Effector memory CD4-positive, alpha-beta T cell (primary cell): ENCODE measurements at places on chromosomes 4 and X.

DNA sequence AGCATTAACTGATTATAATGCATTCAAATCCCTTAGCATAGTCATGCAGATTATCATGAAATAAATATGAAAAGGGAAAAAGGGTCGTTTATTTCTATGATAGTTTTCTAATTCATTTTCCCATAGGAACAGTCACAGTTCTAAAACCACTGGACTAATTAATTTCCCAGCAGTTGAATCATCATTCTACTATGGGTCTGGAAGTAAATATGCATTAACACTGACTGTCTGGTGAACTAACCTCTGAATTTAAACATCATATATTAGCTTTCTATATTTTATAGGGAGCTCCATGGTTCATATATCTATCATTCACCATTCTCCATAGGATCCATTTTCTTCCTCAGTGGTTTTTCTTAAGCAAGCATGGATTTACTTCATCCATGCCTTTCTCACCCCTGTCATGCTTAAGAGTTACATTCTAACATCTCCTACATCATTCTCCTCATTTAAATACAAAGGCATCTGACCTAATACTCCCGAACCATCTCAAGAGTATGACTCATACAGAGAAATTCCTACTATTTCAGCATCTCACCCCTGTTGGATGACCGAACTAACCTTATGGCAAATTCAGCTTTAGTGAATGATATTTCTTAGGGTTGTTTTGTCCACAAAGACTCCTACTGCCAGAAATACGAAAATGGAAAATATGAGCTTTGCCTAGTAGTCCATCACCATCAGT, 198.7 kb upstream of the ADAMTS3 start:
- no peaks in the 10 kb centered on the region for H3K27me3 ChIP-seq
- no peaks in the 10 kb centered on the region for H3K4me1 ChIP-seq
- no peak for DNase-seq
- H3K36me3 ChIP-seq, result no peaks in the 10 kb centered on the region

GRCh38 chr4:161376275-161376674, 787.5 kb downstream of the FSTL5 start:
- DNase-seq, result no peak
- H3K27ac ChIP-seq, result no peak overlapping the region
- no peak overlapping the region for H3K4me3 ChIP-seq
- no peaks in the 10 kb centered on the region for H3K36me3 ChIP-seq

DNA sequence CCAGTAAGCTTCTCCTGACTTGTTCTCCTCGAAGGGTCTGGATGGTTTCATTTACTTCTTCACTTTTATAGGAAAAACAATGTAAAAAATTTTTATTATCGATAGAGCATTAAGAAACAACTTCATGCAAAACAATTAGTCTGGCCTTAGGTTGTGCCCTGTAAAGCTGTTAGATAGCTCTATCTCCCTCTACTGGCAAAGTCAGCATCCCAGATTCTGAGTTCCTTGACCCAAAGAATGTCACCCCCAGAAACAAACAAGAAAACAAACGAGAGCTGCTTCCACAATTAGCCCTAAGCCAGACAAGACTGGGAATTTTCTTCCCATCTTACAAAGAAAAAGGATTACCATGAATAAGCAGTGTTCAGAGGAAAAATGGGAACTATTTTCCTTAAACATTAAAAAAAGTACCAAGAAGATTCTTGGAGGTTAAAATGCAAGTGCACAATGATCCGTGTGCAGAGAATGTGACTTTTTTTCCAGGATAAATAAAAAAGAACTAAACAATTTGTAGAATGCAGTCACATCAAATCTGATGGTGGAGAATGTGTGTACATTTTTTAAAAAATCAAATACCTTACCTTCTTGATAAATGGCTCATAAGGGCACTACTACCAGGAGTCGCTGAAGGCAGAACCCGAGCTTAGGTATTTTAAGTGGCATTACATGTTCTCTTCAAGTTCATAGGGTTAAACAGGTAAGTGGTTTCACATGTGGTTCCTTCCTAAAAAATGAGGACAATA, 293.2 kb downstream of the FBXO8 start:
- H3K27me3 ChIP-seq, result no peaks in the 10 kb centered on the region
- no peak overlapping the region for H3K27ac ChIP-seq
- no peaks in the 10 kb centered on the region for H3K36me3 ChIP-seq
- DNase-seq, result no peak

DNA sequence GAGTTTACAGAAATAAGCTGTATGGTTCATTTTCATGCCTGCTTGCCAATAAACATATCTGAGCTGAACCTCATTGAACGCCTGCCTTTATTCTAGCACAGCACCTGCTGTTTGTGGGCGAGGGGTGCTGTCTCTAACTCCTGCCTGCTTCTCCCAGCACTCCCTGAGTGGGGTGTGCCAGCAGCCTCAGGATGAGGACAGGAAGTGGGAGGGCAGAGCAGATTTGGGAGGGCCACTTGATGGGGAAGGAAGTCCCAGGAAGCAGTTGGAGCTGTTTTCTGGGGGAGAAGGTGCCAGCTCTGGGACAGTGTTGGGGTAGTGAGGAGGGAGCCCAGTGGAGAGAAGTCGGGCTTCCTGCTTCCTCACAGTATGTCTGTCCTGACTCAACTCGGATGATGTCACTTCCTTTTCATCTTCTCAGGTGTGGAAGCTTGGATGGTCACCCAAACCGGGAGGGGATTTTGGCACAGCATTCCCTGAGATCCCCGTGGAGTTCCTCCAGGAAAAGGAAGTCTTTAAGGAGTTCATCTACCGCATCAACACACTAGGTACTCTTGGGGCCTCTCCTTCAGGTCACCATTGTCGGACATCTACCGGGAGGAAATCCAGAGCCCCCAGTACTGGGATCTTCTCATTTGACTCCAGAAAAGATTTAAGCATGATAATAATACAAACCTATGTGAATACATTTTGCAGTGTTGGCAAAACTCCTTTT, 29.0 kb upstream of the MSANTD1 start:
- H3K27me3 ChIP-seq, result no peaks in the 10 kb centered on the region
- no peak for DNase-seq
- no peak overlapping the region for H3K27ac ChIP-seq

DNA sequence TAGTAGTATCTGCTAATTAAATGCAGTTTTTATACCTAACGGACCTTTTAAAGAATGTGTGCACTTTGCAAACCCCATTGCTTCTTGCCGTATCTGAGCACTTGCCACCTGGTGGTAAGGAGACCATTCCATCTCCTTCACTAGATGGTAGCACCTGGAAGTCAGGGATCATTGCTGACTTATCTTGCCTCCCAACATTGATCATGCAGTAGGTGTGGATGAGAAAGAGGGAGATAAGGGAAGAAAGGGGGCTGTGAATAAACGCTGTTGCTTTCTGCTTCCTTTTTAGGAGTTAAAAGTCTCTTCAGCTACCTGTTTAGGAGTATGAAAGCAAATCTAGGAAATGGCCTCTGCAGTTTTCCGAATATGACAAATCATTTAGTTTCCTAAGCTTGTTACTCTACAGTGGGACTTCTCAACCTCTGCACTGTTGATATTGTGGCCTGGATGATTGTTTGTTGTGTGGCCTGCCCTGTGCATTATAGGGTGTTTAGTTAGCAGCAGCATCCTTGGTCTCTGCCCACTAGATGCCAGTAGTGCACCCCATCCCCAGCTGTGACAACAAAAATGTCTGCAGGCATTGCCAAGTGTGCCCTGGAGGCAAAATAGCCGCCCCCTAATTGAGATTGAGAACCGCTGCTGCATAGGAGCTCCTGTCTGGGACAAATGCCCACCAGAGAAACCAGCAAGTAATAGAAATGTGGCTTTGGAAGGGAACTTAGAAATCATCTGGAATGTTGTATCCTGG, 38.8 kb downstream of the GAB1 start:
- no peak for DNase-seq
- no peaks in the 10 kb centered on the region for H3K27me3 ChIP-seq
- H3K27ac ChIP-seq, result no peak overlapping the region
- H3K4me1 ChIP-seq, result no peaks in the 10 kb centered on the region

DNA sequence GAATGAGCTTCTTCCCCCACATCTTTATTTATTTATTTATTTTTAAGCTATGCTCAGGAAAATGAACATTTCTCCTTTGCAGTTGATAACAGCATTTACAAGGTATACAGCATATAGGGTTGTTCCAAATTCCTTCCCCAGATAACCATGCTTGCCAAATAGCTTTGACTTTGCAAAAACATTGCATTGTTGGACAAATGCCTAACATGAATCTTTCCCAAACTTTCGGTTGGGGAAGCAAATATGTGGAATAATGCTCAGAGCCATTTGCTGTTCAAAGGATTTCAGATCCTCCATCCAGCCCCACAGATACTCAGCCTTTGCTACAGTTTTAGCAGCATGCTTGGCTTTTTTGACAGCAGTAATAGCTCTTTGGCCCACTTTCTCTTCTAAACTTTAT, 127.2 kb upstream of the AGA start:
- H3K27me3 ChIP-seq, result no peaks in the 10 kb centered on the region
- H3K4me3 ChIP-seq, result no peak overlapping the region

DNA sequence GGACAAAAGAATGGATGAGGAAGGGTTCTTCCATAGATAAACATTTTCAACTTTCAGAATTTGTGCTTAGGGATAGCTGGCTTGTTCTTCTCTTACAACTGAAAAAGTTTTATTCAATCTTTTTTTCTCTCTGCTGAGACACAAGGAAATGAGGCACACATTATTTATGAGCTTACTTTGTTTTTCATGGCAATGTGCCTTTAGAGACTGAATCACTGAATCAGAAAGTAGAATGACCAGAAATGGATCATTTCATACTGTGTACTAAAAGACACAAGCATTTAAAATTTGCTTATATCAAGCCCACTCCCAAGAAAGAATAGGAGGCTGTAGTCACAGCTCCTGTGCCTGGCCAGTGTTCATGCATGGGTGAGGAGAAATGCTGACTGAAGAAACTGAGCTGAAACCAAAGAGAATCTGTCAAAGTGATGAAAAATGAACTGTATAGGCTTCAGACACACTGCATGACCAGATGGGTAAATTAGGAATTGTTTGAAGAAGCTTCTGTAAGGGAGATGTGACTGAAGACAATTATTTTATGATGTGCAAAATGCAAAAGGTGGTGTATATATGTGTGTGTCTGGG, 413.8 kb downstream of the RAPGEF2 start:
- no peaks in the 10 kb centered on the region for H3K4me1 ChIP-seq
- no peak for DNase-seq
- H3K27me3 ChIP-seq, result no peaks in the 10 kb centered on the region
- no peak overlapping the region for H3K27ac ChIP-seq
- H3K4me3 ChIP-seq, result no peak overlapping the region

GRCh38 chrX:84046403-84046984, 141.5 kb downstream of the RPS6KA6 start:
- no peak for DNase-seq
- no peaks in the 10 kb centered on the region for H3K4me1 ChIP-seq
- H3K36me3 ChIP-seq, result no peaks in the 10 kb centered on the region
- no peak overlapping the region for H3K4me3 ChIP-seq
- no peak overlapping the region for H3K27ac ChIP-seq

GRCh38 chrX:153878969-153879653, 6.9 kb downstream of the L1CAM start:
- H3K36me3 ChIP-seq, result no peaks in the 10 kb centered on the region
- no peak overlapping the region for H3K4me3 ChIP-seq
- no peak overlapping the region for H3K27ac ChIP-seq

DNA sequence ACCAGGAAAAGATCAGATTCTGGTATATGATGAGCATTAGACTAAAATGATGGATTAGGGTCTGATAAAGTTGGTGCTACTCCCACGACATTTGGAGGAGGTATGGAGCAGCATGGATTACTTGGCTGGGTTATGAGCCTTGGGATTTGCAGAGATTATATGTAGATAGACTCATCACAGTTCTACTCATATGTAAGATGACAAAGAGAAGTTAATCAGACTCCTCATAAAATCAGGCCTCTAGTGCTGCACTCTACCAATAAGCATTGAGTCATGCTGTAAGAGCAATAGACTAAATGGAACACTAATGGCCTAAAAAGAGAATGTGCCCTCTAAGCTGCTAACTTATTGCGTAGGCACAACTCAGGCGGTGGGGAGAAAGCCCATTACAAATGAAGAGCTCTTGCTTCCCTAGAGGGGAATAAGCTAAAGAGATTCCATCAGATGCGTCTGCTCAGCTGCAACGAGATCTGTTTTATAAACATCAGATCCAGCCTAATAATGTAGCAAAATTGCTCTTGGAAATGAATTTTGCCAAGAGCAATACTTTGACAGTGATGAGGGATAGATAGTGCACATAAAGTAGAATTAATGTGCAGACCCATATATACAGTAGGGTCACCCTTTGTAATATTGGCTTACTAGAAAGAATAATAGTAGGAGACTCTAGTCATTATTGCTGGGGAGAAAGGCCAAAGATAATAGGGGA, 17.5 kb downstream of the LIAS start:
- no peak overlapping the region for H3K27ac ChIP-seq
- no peaks in the 10 kb centered on the region for H3K27me3 ChIP-seq
- no peaks in the 10 kb centered on the region for H3K4me1 ChIP-seq
- H3K4me3 ChIP-seq, result no peak overlapping the region
- DNase-seq, result no peak
- peaks cover 16% of the 10 kb centered on the region for H3K36me3 ChIP-seq

- no peaks in the 10 kb centered on the region for H3K36me3 ChIP-seq
- H3K27ac ChIP-seq, result no peak overlapping the region
- no peaks in the 10 kb centered on the region for H3K27me3 ChIP-seq
- H3K4me3 ChIP-seq, result no peak overlapping the region
- no peaks in the 10 kb centered on the region for H3K4me1 ChIP-seq
- DNase-seq, result no peak
Measured at GRCh38 chrX:94454606-94455005, 780.6 kb downstream of the FAM133A start.

GRCh38 chrX:74578137-74578536, 36.3 kb downstream of the RLIM start:
- no peak overlapping the region for H3K27ac ChIP-seq
- DNase-seq, result no peak

DNA sequence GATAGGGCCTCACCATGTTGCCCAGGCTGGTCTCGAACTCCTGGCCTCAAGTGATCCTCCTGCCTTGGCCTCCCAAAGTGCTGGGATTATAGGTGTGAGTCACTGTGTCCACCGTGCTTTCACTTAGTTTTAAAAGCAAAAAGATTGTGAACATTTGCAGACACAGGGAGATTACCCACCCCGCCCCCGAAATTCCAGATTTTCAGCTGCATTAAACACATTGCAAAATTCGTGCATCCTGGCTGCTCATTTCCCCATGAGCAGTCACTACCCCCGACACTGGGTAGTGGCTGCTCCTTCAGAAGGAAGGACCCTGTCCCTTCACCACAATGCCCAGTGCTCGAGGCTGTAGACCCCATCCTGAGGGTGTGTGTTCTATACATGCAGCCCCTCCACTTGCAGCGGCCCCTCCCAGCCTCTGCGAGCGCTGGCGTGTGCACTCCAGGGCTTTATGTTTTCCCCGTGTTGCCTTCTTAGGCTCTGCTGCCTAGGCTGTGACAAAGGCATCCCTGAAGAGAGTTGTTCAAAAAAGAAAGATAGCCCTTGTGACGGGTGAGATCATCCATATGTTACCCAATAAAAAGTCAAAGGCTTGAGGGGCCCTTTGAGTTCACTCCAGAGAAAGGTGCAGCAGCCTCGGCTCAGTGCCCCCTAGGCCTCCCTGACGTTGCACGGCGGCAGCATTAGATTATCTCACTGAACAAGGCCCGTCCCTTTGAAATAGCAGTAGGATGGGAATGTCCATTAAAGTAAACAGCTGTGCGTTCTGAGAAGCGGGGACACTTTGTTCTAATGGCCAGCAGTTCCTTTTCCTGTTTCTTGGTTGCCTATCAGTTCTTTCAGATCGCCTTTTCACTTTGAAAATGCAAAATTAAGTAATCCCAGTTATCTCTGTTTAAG, 71.6 kb downstream of the SHROOM2 start:
- no peaks in the 10 kb centered on the region for H3K27me3 ChIP-seq
- no peak overlapping the region for H3K4me3 ChIP-seq
- no peaks in the 10 kb centered on the region for H3K4me1 ChIP-seq
- H3K36me3 ChIP-seq, result no peaks in the 10 kb centered on the region
